ENCODE measurements at places on chromosomes 3 and 15.

- no peaks in the 10 kb centered on the region for H3K27me3 ChIP-seq
- no peak overlapping the region for H3K27ac ChIP-seq
- H3K4me1 ChIP-seq, result no peaks in the 10 kb centered on the region
- no peak overlapping the region for H3K4me3 ChIP-seq
- H3K36me3 ChIP-seq, result no peaks in the 10 kb centered on the region
- no peak for DNase-seq
Observed at GRCh38 chr3:66404197-66404596, 96.6 kb downstream of the LRIG1 start.

GRCh38 chr3:112973325-112974177 is 1.4 kb downstream of the CD200R1 start:
- DNase-seq, result no peak
- H3K27ac ChIP-seq, result peak overlapping the region; percentile 67
- H3K4me1 ChIP-seq, result peaks cover 16% of the 10 kb centered on the region
- peaks cover 7% of the 10 kb centered on the region for H3K27me3 ChIP-seq

DNA sequence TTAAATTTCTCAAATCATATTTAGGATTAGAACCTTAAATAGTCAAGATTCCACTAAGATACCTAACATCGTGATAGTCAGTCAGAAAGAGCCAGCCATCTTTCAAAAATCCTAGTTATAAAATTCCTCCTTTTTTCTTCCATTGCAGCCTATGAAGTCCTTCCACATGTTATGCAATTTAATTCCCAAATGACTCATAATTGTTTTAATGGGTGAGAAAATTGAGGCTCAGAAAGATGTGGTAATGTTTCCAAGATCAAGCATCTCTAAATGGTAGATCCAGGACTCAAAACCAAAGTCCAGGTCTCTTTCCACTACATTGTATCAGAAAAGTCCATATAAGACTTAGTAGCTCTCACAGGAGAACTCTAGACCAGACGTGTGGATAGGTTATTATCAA is 9.5 kb downstream of the CFAP44 start:
- H3K4me1 ChIP-seq, result no peaks in the 10 kb centered on the region
- H3K27me3 ChIP-seq, result no peaks in the 10 kb centered on the region
- H3K4me3 ChIP-seq, result no peak overlapping the region
- H3K36me3 ChIP-seq, result peaks cover 23% of the 10 kb centered on the region

DNA sequence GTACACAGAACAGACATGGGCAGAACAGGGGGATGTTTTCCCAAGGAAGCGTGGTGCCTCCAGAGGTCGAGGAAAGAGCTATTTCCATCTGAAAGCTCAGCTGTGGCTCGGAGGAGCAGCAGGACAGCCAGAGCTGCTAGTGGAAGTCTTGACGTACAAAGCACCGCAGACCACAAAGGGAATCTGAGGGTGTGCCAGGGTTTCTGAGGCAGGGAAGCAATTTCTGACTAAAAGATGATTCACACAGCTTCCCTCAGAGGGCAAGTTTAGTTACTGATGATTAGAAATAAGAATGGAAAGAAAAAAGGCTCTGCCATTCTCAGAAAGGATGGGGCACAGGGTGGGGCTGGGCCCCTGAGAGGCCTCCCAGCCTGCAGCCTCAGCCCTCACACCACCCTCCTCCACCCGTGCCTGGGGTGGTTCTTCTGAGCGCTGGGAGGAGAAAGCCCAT is 45.8 kb upstream of the SEC13 start:
- H3K36me3 ChIP-seq, result no peaks in the 10 kb centered on the region
- peaks cover 4% of the 10 kb centered on the region for H3K4me1 ChIP-seq
- no peak overlapping the region for H3K27ac ChIP-seq
- no peak for DNase-seq
- H3K4me3 ChIP-seq, result no peak overlapping the region

DNA sequence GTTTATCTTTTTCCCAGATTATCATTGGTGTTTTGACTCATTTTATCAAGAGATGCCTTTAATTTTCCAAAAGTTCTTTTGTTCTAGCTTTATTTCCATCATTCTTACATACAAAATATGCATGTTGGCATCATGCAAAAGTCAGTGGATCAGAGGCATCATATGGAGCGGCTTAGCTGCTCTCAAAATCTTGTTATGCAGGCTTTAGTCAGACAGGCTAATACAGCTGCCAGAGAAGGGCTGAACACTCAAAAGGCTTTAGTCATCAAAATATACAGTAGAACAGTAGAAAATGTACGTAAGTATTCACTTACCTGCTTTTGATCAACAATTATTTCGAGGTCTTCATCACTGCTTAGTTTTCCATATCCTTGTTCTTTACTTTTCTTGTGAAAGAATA is 65.5 kb downstream of the PEX5L start:
- no peaks in the 10 kb centered on the region for H3K4me1 ChIP-seq
- peaks cover 11% of the 10 kb centered on the region for H3K27me3 ChIP-seq
- no peak overlapping the region for H3K4me3 ChIP-seq
- DNase-seq, result no peak

GRCh38 chr3:4656059-4656458 is 162.9 kb downstream of the ITPR1 start:
- no peak overlapping the region for H3K27ac ChIP-seq
- DNase-seq, result no peak
- no peaks in the 10 kb centered on the region for H3K27me3 ChIP-seq

DNA sequence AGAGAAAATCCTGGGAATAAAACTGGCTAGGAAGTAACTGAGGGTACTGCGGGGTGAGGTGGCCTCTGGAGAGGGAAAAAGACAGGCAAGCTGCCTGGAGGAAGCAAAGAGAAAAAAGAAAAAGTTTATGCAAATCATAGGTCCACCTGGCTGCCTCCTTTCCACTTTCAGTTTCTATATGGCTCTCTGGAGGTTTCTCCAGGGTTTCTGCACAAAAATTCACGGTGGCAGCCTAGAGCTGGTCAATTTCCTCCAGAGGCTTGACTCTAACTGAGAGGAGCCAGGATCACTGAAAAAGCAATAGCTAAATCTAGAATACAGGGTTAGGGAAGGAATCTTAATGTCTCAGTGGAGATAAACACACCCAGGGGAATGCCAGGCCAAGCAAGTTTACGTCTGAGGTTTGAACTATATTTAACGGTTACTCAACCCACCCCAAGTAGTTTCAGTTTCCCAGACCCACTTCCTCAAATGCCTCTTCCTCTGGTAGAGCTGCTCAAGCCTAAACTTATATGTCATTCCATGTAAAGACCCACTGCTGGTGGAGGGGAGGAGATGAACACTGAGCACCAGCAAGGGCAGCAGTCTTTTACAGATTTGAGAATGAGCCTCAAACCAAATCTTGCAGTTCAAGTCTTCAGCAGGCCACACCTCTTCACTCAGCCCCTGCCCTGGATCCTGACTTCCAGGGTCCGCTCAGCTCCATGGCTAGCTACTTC is 5.7 kb downstream of the LYSMD2 start:
- no peaks in the 10 kb centered on the region for H3K27me3 ChIP-seq
- peak; percentile 69 for DNase-seq
- peaks cover 61% of the 10 kb centered on the region for H3K4me1 ChIP-seq
- H3K4me3 ChIP-seq, result peak overlapping the region; percentile 97
- peak overlapping the region; percentile 92 for H3K27ac ChIP-seq

DNA sequence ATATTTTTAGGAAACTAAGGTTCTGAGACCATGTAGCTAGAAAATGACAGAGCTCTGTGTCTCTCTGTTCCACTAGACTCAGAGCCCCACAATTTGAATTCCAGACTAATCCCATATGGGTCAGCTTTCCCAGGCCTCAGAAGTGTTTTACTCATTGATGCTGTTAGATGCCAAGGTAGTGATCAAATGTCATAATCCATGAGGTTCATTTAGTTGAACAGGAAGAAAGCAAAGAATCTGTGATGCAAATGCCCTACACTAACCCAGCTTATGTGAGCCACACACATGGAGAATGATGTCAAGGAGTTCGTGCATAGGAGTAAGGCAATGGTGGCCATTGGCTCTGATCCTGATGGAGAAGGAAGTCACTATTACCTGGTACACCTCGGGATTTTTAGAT is 363.4 kb upstream of the RARB start:
- no peak for DNase-seq
- no peak overlapping the region for H3K4me3 ChIP-seq
- H3K27ac ChIP-seq, result no peak overlapping the region

DNA sequence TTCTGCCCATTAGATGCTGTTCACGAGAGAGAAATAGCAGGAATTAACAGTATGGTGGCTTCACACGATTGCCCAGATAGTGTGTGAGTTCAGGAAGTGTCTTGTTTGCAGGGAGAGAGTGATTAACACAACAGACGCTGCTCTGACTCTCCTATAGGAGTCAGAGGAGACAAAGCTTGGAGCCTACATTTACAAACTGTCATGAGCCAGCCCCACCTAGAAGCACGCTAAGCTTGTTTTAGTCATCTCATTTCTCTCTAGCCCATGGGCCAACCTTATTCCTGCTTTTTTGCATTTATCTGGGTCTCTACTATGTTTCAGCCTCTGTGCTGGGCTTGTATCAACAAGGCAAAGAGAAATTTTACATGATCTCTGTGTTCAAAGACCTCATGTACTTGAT is 128.3 kb upstream of the BFSP2 start:
- H3K27me3 ChIP-seq, result peaks cover 5% of the 10 kb centered on the region
- H3K27ac ChIP-seq, result no peak overlapping the region
- H3K36me3 ChIP-seq, result no peaks in the 10 kb centered on the region
- H3K4me3 ChIP-seq, result no peak overlapping the region
- DNase-seq, result no peak

DNA sequence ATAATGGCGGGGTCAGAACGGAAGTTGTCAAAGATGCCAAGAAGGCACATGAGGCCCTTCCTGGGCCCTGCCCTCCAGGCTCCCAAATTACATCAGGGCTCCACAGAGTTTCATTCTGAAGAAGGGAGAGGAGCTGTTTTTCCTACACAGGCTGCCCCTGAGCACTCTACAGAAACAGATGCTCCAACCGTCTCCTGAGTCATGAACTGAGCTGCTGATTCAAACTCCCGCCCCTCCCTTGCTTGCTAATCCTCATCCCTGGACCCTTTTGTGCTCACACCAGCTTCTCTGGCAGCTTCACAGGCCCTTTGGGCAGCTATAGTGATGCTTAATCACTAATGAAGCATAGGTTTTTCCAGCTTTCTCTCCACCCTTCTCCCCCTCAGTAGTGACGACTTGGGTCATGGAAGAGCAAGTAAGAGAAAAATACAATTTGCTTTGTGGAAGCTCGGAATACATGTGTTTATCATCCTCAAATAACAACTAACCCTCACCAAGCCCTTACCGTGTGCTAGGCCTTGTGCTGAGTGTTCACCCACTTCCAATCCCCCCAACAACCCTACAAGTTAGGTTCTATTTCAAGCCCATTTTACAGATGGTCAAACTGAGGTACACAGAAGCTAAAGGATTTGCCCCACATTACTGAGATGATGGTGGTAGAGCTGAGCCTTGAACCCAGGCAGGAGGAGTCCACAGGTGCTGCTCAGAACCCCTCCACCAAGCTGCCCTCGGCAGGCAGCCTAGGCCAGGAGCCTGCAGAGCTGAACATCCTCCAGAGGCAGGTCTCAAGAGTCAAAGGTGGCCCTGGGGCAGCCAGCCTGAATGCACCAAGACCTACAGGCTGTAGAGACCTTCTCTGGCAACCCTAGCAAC is 21.9 kb downstream of the MEGF11 start:
- H3K4me1 ChIP-seq, result no peaks in the 10 kb centered on the region
- no peak for DNase-seq
- H3K27ac ChIP-seq, result no peak overlapping the region
- no peaks in the 10 kb centered on the region for H3K36me3 ChIP-seq
- no peak overlapping the region for H3K4me3 ChIP-seq
- H3K27me3 ChIP-seq, result peaks cover 7% of the 10 kb centered on the region

DNA sequence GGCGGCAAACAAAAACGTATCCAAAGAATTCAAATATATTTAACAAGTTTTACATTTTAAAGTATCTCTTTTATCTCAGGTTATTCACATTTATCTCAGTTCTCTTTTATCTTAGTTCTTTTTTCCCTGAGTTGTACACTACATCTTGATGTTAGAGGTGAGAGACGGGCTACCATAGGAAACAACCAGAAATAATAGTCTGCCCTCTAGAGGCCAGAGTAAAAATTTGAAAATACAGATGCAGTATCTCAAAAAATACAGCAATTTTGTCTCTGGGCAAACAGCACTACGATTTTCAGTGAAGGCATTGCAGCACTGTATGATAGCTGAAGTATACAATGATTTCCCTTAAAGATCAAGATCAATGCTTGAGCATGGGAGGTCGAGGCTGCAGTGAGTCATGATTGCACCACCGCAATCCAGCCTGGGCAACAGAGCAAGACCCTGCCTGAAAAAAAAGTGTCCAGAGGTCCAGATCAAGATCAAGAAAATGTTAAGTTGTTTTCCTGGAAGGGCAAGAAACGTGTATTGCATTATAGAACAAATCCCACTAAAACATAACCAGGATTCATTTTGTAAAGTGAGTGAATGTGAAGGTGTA is 82.6 kb upstream of the ATP11B start:
- no peak for DNase-seq
- H3K4me3 ChIP-seq, result no peak overlapping the region
- no peaks in the 10 kb centered on the region for H3K36me3 ChIP-seq
- H3K27me3 ChIP-seq, result peaks cover 14% of the 10 kb centered on the region

GRCh38 chr3:58572634-58573230 is 4.5 kb downstream of the FAM107A start:
- no peaks in the 10 kb centered on the region for H3K36me3 ChIP-seq
- peaks cover 7% of the 10 kb centered on the region for H3K4me1 ChIP-seq
- no peak overlapping the region for H3K27ac ChIP-seq
- no peak for DNase-seq

DNA sequence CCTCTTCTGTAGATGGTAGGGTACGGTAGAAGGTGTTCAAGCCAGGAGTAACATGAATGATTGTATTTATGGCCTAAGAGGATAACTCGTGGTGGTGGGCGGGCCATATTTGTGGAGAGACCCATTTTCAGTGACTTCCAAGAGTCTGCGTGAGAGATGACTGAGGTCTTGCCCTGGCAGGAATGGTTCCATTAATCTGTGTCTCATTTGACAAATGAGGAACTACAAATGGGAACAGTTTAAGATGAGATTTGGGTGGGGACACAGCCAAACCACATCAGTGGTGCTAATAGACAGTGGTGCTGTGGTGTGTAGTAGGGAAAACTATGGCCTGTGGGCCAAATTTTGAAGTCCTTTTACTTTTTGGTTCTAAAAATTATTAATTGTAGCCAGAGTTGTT is 47.1 kb downstream of the FLNB start:
- no peak for DNase-seq
- no peaks in the 10 kb centered on the region for H3K36me3 ChIP-seq
- no peaks in the 10 kb centered on the region for H3K27me3 ChIP-seq
- H3K4me1 ChIP-seq, result peaks cover 10% of the 10 kb centered on the region

GRCh38 chr3:168951884-168952283 is 711.6 kb downstream of the MECOM start:
- no peaks in the 10 kb centered on the region for H3K4me1 ChIP-seq
- H3K27me3 ChIP-seq, result no peaks in the 10 kb centered on the region
- DNase-seq, result no peak
- H3K36me3 ChIP-seq, result no peaks in the 10 kb centered on the region
- H3K4me3 ChIP-seq, result no peak overlapping the region

DNA sequence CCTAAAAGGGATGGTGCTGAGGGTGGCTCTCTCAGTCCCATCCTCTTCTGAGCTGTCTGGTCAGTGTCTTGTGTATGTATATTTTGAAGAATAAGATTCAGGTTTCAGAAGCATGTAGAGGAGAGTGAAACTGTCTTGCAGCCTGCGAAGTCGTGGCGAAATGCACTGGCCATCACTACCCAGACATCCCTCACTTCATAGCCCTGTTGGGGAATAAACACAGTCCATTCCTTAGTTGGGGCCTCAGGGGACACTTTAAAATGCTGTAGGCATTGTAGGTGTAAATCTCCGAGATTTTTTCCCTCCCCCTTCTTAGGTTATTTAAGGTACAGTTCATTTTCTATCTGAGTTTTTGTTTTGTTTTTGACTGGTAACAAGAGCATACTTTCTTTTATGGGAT is 93.8 kb downstream of the DNASE1L3 start:
- H3K4me3 ChIP-seq, result no peak overlapping the region
- H3K36me3 ChIP-seq, result peaks cover 6% of the 10 kb centered on the region
- no peak for DNase-seq
- no peaks in the 10 kb centered on the region for H3K27me3 ChIP-seq
- H3K4me1 ChIP-seq, result peaks cover 6% of the 10 kb centered on the region
- H3K27ac ChIP-seq, result no peak overlapping the region

Measured in natural killer cell treated with Interleukin-12 subunit alpha and Interleukin-12 subunit beta and Interleukin-15 and Interleukin-18, amount 100 ng/mL, for 72 hours (primary cell).